ENCODE measurements at places on chromosomes 7 and 10. TPM values are rescaled to one million over a fixed set of nuclear protein-coding genes. Genes with fewer than 3 reads are reported as not detected.

Gene OGDHL
- polyA plus RNA-seq: 1.5 TPM

Gene EXOC6
- 14.2 TPM for polyA plus RNA-seq

Gene LMBR1
- 50.9 TPM for polyA plus RNA-seq

Gene SORCS1
- 1.5 TPM for polyA plus RNA-seq

Gene TRDMT1
- 5.4 TPM for polyA plus RNA-seq

Gene FAM237B
- polyA plus RNA-seq: not detected

Gene WDR86
- polyA plus RNA-seq: 0.05 TPM

Gene TMEM26
- polyA plus RNA-seq: not detected

Gene PNLIPRP1
- not detected for polyA plus RNA-seq

Gene ANKRD30A
- not detected for polyA plus RNA-seq

Gene MOGAT3
- polyA plus RNA-seq: not detected

DNA sequence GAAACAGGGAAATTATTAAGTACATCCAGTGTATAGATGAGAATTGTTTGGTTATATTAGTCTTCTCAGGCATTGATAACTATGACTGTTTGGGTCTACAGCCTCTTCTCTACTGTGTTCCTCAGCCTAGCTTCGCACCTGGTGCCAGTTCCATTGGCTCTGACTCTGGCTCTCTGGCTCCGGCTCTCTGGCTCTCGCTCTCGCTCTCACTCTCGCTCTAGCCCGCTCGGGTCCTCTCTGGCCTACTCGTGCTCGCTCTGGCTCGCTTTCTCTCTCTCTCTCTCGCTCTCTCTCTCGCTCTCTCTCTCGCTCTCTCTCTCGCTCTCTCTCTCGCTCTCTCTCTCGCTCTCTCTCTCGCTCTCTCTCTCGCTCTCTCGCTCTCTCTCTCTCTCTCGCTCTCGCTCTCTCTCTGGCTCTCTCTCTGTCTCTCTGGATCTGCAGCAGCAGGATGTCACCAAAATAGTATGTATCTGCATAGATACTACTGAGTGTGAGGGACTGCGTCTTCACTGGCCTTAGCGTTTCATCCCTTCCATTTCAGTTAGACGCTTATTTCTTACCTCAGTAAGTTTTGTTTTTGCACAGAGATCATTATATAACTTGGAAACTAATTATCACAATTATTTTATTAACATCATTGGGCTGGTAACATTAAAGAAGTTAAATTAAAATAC is 6.5 kb upstream of the SSBP1 start:
- no peak for DNase-seq

GRCh38 chr10:16845248-16845647 is 28.0 kb upstream of the RSU1 start:
- DNase-seq: no peak

DNA sequence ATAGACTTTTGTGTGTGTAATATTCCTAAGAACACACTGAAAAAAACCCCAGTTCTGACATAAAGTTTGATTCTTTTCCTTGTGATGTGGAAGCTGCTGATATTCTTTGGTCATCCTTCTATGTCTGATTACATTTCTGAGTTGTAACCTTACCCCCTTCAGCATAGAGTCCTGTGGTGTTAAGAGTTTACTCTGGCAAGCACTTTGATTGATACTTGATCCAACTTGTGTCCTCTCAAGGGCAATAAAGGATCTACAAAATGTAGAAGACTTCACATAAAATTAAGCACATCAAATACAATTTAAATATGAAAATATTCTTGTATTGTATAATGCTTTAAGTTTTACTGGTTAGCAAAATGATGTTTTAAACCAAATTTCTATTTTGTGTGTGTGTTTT is 221.7 kb upstream of the DKK1 start:
- DNase-seq: no peak

DNA sequence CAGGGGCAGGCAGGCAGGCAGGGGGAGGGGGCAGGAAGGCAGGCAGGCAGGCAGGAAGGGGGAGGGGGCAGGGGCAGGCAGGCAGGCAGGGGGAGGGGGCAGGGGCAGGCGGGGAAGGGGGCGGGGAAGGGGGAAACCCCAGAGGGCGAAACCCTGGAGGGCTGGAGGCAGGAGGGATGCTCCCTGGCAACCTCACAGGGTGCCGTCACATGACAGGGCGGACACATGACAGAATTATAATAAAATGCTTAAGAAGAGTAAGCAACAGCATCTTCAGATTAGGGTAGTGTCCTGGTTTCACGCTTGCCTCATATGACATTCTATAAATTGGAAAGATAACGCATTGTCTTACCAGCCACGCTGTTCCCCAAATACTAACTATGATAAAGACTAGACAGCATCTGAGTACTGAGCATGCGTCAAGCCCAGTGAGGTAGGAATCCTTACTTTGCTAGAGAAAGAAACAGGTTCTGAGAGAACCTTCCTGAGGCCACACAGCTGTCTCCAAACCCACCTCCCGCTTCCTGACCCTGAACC is 131.6 kb downstream of the DIP2C start:
- DNase-seq: no peak

- DNase-seq: no peak
Observed at GRCh38 chr7:135855846-135856245, 107.2 kb upstream of the FAM180A start.

GRCh38 chr7:115789901-115790300 is 240.7 kb downstream of the TFEC start:
- DNase-seq: no peak

- no peak for DNase-seq
Observed at GRCh38 chr10:105241254-105241653, 600.2 kb downstream of the SORCS3 start.

DNA sequence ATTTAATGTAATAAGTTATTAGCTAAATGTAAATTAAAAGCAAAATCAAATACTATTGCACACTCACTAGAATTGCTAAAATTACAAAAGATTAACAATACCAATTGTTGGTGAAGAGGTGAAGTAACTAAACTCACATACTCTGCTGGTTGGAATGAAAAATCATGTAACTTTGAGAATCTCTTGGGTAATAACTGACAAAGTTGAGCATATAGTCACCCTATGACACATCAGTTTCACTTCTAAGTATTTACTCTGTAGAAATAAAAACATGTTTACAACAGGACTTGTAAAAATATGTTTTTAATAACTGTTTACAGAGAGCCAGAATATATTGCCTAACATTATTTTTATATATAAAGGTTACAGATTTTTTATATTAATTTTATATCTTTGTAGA is 33.6 kb downstream of the CNTNAP2 start:
- no peak for DNase-seq

GRCh38 chr7:114922652-114923402 is 933 bp downstream of the MDFIC start:
- no peak for DNase-seq

- no peak for DNase-seq
Observed at GRCh38 chr7:27873981-27874957, 134.3 kb downstream of the TAX1BP1 start.

- no peak for DNase-seq
Observed at GRCh38 chr10:63114031-63114814, 18.9 kb upstream of the NRBF2 start.

- DNase-seq: no peak
Observed at GRCh38 chr10:57145548-57145947, 784.5 kb upstream of the ZWINT start.

DNA sequence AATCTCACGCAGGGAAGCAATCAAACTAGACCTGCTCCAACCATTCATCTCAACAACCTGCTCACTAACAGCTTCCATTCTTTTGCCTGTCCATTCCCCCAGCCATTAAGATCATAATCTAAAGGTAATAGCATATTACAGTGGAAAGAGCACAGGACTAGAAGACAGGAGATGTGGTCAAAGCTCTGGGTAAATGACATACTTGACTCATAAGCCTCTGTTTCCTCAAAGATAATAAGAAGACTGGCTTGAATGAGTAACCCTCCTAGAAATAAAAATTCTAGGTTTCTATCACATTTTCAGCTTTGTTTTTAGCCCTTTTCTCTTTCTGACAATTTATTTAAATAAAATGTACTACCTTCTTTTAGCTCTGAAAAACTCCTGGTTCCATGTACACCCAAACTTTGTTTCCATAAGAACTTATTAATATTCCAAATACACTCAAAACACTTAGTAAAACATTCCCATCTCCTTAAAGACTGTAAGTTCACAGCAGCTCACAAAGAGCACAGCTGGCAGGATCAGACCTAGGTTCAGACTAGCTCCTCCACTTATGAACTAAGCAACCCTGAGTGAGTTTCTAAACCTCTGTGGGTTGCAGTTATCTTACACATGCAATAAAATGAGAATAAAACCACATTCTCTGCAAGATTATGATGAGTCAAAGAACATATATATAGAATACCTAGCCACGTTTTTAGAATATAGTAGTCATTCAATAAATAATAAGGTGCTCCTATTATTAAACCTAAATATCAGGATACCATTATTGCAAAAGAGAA is 11.6 kb downstream of the FAM204A start:
- DNase-seq: no peak

- no peak for DNase-seq
Observed at GRCh38 chr10:131230641-131231322, 80.7 kb downstream of the TCERG1L start.

DNA sequence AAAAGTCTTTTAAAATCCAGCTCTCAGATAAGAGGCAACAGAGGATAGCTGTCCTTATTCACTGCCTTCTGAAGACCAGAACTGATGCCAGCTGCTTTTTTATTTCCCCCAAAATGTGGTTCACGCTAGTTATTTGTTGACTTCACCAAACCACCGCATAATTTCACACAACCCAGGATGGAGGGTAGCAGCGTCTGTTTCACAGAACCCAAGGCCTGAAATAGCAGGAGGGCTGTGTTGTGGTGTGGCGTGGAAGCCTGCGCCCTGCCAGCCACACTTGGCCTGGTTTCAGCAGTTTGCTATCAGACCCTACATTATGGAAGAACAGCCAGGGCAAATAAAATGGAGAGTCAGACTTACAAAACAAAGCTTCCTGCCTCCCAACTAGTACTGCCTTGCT is 155.4 kb downstream of the DYNC1I1 start:
- DNase-seq: no peak

DNA sequence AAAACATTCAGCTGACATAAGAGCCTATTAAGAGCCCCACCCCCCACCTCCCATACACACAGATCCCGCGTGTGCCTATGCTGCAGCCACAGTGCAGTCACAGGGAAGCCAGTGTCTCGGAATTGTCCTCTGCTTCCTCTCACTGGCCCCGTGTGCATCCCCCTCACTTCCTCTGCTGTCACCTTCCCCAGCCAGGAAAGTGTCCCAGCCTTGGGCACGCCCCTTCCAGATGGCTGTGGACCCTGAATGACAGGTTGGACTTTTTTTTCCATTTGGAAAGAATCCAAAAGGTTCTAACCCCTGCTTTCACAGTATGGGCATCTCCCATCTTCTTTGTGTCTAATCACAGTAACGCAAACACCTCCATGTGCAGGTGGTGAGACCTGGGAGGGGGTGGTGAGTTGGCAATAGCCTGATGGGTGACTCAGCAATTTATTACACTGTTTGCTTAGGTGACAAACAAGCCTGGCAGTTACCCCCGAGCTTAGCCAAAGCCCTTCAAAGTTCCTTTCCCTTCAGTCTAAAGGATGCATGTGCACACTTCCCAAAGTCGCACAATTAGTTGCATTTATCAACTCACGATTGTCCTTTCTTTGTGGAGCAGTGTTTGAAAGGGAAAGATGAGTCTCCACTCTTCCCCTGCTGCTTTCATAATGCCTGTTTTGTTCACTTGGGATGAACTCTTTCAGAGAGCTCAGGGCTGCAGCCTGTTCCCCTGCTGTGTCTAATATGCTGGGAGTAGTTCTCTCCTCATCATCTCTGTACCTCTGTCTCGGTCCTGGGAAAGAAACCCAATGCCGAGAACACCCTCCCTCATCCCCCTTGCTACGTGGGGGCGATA is 67.5 kb upstream of the EFCAB10 start:
- peak; percentile 40 for DNase-seq

- no peak for DNase-seq
Observed at GRCh38 chr10:104127411-104127810, 5.4 kb downstream of the SFR1 start.

- no peak for DNase-seq
Observed at GRCh38 chr7:102866535-102867215, 46.1 kb upstream of the LRRC17 start.

DNA sequence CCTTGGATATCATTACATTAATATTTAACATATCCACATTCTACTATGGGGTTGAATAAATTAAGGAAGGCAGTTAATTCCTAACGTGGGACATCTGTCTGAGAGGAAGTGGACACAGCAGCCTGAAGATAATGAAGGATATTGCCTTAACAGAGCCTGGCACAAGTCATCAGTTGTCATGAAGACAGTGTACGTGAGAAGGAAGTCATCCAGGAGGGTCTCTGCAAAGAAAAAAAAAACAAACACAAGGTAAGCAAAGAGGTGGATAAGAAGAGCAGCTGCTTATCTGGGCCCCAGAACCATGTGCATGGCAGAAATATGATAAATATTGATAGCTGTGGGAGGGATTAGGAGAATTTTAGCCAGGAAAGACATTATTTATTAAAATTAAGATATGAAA is 190.0 kb downstream of the RAPGEF5 start:
- peak; percentile 16 for DNase-seq

DNA sequence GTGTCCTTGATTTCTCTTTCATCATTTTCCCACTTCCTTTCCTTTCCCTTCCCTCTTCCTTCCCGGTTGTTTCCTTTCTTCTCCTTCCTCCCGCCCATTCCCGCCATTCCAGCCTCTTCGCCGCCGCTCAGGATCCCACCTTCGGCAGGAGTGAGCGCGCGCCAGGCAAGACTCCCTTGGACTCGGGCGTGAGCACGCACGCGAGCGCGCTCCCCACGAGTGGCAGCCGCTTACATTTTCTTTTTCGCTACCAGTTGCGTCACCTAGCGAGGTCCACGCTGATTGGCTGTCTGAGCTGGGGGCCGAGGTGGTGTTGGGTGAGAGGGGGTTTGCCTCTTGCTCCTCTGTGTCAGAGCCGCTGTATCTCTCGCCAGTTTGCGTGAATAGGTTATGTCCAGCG is 11.8 kb downstream of the ZAN start:
- DNase-seq: peak; percentile 80

GRCh38 chr10:75466886-75467285 is 35.5 kb downstream of the LRMDA start:
- no peak for DNase-seq

- peak; percentile 46 for DNase-seq
Observed at GRCh38 chr10:6416892-6417512, 163.1 kb downstream of the PRKCQ start.

DNA sequence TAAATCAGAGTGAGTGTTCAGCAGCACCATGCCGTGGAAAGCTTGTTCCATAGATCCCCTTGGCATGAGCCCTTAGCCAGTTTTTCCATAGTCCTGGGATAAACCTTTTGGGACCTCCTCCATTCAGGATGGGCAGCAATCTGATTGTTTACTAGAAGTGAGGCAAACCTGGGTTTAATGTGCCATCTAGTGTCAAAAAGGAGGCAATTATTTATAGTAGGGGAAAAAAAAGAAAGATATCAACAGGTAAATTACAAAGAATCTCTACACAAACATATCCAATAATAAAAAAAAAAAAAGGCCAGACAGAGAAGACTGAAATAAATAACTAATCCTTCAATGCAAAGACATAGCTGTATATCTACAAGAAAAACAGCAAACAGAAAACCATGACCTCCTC is 229.0 kb upstream of the STK17A start:
- DNase-seq: no peak

GRCh38 chr7:123140561-123140960 is 59.2 kb downstream of the SLC13A1 start:
- DNase-seq: no peak
